ENCODE measurements at places on chromosomes 3 and 15. TPM values are rescaled to one million over a fixed set of nuclear protein-coding genes. Genes with fewer than 3 reads are reported as not detected.

DNA sequence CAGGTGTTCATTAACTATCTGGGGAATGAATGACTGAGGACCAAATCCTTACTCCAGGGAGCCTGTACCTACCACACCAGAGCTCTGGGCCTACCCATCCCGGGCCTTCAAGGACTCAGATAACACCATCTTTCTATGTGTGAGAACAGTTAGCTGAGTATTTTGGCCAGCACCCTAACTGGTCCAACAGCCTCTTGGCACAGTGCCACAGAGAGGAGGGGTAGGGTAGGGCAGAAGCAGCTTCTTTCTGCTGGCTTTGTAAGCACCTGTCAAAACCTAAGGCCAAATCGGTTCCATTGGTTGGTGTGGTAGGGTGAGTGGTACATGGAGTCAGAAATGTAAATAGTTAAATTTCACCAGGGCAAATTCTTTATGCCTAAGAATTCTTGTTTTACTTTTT is 26.7 kb downstream of the ISL2 start:
- DNase-seq = no peak
- peaks cover 3% of the 10 kb centered on the region for H3K36me3 ChIP-seq
- H3K4me3 ChIP-seq = no peak overlapping the region
- H3K27me3 ChIP-seq = no peaks in the 10 kb centered on the region

GRCh38 chr3:120652281-120652680 is 29.8 kb downstream of the HGD start:
- H3K36me3 ChIP-seq = no peaks in the 10 kb centered on the region
- no peak for DNase-seq
- H3K4me1 ChIP-seq = no peaks in the 10 kb centered on the region
- H3K4me3 ChIP-seq = no peak overlapping the region
- no peaks in the 10 kb centered on the region for H3K27me3 ChIP-seq

Gene CLDN18
- polyA plus RNA-seq = 0.50 TPM

DNA sequence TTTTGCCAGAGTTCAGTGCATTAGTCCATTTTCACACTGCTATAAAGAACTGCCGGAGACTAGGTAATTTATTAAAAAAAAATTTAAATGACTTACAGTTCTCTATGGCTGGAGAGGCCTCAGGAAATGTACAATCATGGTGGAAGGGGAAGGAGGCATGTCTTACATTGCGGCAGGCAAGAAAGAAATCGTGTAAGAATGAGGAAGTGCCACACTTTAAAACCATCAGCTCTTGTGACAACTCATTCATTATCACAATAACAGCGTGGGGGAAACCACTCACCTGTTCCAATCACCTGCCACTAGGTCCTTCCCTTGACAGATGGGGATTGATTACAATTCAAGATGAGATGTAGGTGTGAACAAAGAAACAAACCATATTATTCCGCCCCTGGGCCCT is 1361.4 kb downstream of the NSUN3 start:
- no peak overlapping the region for H3K4me3 ChIP-seq
- DNase-seq = no peak
- H3K27me3 ChIP-seq = no peaks in the 10 kb centered on the region
- H3K27ac ChIP-seq = no peak overlapping the region
- H3K4me1 ChIP-seq = no peaks in the 10 kb centered on the region

GRCh38 chr3:166052440-166052839 is 215.2 kb upstream of the BCHE start:
- H3K27me3 ChIP-seq = no peaks in the 10 kb centered on the region
- no peak overlapping the region for H3K27ac ChIP-seq
- DNase-seq = no peak
- H3K4me3 ChIP-seq = no peak overlapping the region
- no peaks in the 10 kb centered on the region for H3K4me1 ChIP-seq

GRCh38 chr3:12197475-12197874 is 38.8 kb upstream of the TIMP4 start:
- no peaks in the 10 kb centered on the region for H3K27me3 ChIP-seq
- peaks cover 4% of the 10 kb centered on the region for H3K4me1 ChIP-seq
- H3K27ac ChIP-seq = no peak overlapping the region
- no peak for DNase-seq
- no peak overlapping the region for H3K4me3 ChIP-seq

Gene KBTBD13
- 0.05 TPM for polyA plus RNA-seq

DNA sequence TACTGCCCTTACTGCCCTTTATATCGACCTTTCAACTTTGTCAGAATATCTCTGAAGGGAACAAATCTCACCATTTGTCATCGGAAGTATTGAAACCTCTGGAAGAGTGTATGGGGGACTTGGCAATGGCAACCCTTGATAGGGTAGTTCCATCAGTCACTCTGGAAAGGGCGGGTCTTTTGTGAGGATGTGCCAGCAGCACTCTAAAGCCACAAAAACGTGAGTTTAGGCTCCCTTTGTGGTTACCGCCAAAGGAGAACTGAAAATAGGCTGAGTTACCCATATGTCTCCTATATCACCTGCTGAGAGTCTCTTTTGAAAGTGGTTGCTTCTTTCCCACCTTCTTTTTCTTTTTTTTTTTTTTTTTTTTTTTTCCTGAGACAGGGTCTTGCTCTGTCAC is 296.8 kb upstream of the CHRM5 start:
- H3K4me1 ChIP-seq = no peaks in the 10 kb centered on the region
- no peak overlapping the region for H3K27ac ChIP-seq
- H3K27me3 ChIP-seq = no peaks in the 10 kb centered on the region
- no peaks in the 10 kb centered on the region for H3K36me3 ChIP-seq
- no peak overlapping the region for H3K4me3 ChIP-seq

DNA sequence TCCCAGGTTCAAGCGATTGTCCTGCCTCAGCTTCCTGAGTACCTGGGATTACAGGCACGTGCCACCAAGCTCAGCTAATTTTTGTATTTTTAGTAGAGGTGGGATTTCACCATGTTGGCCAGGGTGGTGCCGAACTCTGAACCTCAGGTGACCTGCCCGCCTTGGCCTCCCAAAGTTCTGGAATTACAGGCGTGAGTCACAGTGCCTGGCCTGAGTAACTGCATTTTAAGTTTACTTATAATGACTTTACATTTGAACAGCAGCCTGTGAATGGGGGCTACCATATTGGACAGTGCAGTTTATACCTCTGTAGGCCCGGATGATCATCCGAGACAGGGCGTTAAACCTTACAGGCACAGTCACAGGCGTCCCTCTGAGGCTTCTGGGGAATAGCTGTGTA is 24.8 kb downstream of the EAF1 start:
- no peaks in the 10 kb centered on the region for H3K27me3 ChIP-seq
- no peak overlapping the region for H3K27ac ChIP-seq
- DNase-seq = no peak
- no peaks in the 10 kb centered on the region for H3K4me1 ChIP-seq

DNA sequence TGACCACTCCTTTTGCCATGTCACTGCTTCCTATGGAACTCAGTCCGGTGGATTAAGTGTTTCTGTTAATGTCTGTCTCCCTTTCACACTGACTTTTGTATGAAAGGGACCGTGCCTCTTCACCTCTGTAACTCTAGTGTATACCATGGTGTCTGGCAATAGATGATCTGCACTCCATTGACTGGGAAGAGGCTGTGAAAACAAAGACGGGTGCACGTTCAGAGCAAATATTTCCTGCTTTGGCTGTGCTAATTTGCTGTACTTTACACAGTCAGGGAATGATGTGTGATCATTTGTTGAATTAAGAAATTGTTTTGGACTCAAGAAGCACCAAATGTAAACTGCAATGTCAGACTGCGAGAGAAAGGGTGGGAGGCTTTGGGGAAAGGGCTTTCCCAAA is 315.2 kb downstream of the RORA start:
- no peak overlapping the region for H3K27ac ChIP-seq
- DNase-seq = no peak
- H3K36me3 ChIP-seq = no peaks in the 10 kb centered on the region

Gene DET1
- polyA plus RNA-seq = 2.6 TPM

DNA sequence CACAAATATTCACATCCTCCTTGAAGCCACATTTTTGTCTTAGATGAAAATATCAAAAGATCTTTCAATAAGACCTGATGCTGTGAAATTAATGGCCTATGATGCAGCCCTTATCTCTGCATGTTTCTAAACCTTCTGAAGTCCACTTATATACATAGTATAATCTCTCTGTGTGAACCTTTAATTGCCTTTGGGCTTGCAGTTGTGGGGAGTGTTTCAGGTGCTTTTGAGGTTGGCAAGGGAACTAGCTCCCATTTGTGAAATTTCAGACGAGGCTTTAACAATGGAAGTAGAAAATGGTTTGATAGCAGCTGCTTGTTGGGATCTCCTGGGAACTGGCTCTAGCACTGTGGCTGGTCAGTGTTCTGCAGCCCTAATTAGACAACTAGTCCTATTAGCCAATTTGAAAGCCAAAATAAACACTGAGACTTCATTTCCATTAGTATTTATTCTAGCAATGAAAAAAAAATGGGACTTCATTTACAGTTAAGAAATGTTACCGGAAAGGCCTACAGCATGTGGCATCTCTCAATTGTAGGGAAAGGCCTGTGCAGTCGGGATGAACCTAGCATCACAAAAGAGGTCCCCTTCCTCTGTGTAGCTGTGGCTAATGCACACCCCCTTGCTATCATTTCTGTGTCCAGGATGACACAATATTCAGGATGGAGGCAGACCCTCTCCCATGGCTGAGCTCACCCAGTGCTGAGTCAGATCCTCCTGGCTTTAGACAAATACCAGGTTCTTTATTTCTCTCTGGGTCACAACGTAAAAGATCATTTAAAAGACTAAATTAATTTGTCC is 140.7 kb upstream of the TRIM42 start:
- DNase-seq = no peak
- H3K27ac ChIP-seq = no peak overlapping the region
- H3K36me3 ChIP-seq = no peaks in the 10 kb centered on the region

DNA sequence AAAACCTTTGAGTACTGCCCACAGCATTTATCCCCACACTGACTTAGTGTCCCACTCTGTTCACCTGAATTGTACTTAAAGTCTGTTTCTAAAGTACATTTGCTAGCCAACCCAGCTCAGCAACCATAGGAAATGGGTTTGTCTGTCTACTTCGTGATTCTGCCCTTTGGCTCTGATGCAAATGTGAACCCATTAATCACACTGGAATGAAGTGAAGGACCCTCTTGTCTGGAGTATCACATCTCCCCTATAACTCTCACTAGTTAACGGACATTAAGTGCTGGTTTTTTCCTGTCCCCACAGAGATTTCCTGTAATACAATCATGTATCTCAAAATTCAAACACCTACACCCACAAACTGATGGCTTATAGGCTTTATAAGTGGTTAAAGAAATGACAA is 20.5 kb downstream of the EID1 start:
- no peaks in the 10 kb centered on the region for H3K36me3 ChIP-seq
- DNase-seq = no peak
- H3K27ac ChIP-seq = no peak overlapping the region

GRCh38 chr3:112261742-112262141 is 32.3 kb downstream of the SLC9C1 start:
- no peaks in the 10 kb centered on the region for H3K27me3 ChIP-seq
- no peaks in the 10 kb centered on the region for H3K36me3 ChIP-seq
- H3K4me1 ChIP-seq = no peaks in the 10 kb centered on the region
- no peak for DNase-seq
- no peak overlapping the region for H3K27ac ChIP-seq

Gene SI
- polyA plus RNA-seq = 20.4 TPM

GRCh38 chr3:120410541-120410940 is 40.3 kb downstream of the FSTL1 start:
- H3K27ac ChIP-seq = no peak overlapping the region
- DNase-seq = no peak
- H3K36me3 ChIP-seq = peaks cover 32% of the 10 kb centered on the region
- H3K4me1 ChIP-seq = no peaks in the 10 kb centered on the region

- H3K4me3 ChIP-seq = no peak overlapping the region
- no peaks in the 10 kb centered on the region for H3K4me1 ChIP-seq
- H3K27ac ChIP-seq = no peak overlapping the region
- H3K36me3 ChIP-seq = peaks cover 9% of the 10 kb centered on the region
- no peaks in the 10 kb centered on the region for H3K27me3 ChIP-seq
These were observed 1.5 kb downstream of the MRPL46 start for GRCh38 chr15:88465633-88466224.

Gene GALNT15
- 12.5 TPM for polyA plus RNA-seq

- H3K27ac ChIP-seq = no peak overlapping the region
- H3K27me3 ChIP-seq = no peaks in the 10 kb centered on the region
- H3K36me3 ChIP-seq = no peaks in the 10 kb centered on the region
- H3K4me3 ChIP-seq = no peak overlapping the region
These were observed 56.4 kb downstream of the IQSEC1 start for GRCh38 chr3:13016721-13017255.

Gene TMC3
- not detected for polyA plus RNA-seq

DNA sequence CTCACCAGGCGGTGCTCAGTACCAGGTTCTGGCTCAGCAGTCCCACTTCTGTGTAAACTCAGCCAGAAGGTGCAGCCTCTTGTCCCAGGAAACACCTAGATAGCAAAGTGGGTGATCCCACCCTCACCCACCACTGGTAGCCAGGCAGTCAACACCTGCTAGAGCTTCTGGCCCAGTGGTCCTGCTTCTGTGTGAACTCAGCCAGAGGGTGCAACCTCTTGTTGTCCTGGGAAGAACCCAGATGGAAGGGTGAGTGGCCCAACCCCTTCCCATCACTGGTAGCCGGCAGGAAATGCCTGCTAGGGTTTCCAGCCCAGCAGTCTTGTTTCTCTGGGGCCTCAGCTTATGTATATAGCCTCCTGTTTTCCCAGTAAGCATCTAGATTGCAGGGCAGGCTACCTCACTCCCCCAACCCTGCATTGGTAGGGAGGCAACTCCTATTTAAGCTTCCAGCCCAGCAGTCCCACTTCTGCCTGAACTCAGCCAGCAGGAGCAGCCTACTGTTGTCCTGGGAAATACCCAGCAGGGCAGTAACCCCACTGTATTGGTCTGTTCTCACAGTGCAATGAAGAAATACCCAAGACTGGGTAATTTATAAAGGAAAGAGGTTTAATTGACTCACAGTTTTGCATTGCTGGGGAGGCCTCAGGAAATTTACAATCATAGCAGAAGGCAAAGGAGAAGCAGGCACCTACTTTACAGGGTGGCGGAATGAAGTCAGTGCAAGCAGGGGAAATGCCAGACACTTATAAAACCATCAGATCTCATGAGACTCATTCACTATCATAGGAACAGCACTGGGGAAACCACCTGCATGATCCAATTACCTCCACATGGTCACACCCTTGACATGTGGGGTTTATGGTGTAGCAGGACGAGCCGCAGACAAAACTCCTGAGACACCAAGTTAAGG is 110.6 kb downstream of the DTWD1 start:
- no peaks in the 10 kb centered on the region for H3K27me3 ChIP-seq
- H3K4me1 ChIP-seq = no peaks in the 10 kb centered on the region
- no peaks in the 10 kb centered on the region for H3K36me3 ChIP-seq
- DNase-seq = no peak
- no peak overlapping the region for H3K27ac ChIP-seq
- H3K4me3 ChIP-seq = no peak overlapping the region

Gene ALDH1L1
- 14.4 TPM for polyA plus RNA-seq

- H3K36me3 ChIP-seq = no peaks in the 10 kb centered on the region
- no peak overlapping the region for H3K27ac ChIP-seq
These were observed 542 bp downstream of the GABRA5 start for GRCh38 chr15:26867200-26868007.

Gene OR5K4
- not detected for polyA plus RNA-seq

Gene DPPA4
- not detected for polyA plus RNA-seq

Gene SLC4A7
- polyA plus RNA-seq = 14.0 TPM

Gene SLC9C1
- polyA plus RNA-seq = not detected

Gene AVEN
- 58.7 TPM for polyA plus RNA-seq

- no peaks in the 10 kb centered on the region for H3K4me1 ChIP-seq
- no peaks in the 10 kb centered on the region for H3K36me3 ChIP-seq
- H3K27ac ChIP-seq = no peak overlapping the region
- no peak for DNase-seq
These were observed 341.7 kb upstream of the ROBO2 start for GRCh38 chr3:76698136-76698706.

- H3K4me1 ChIP-seq = no peaks in the 10 kb centered on the region
- H3K27me3 ChIP-seq = no peaks in the 10 kb centered on the region
- H3K27ac ChIP-seq = no peak overlapping the region
- no peaks in the 10 kb centered on the region for H3K36me3 ChIP-seq
These were observed 13.7 kb upstream of the TPRG1 start for GRCh38 chr3:189158034-189158433.

All from aorta (tissue), 5 donors.